ENCODE measurements at places on chromosomes 5 and 9.

DNA sequence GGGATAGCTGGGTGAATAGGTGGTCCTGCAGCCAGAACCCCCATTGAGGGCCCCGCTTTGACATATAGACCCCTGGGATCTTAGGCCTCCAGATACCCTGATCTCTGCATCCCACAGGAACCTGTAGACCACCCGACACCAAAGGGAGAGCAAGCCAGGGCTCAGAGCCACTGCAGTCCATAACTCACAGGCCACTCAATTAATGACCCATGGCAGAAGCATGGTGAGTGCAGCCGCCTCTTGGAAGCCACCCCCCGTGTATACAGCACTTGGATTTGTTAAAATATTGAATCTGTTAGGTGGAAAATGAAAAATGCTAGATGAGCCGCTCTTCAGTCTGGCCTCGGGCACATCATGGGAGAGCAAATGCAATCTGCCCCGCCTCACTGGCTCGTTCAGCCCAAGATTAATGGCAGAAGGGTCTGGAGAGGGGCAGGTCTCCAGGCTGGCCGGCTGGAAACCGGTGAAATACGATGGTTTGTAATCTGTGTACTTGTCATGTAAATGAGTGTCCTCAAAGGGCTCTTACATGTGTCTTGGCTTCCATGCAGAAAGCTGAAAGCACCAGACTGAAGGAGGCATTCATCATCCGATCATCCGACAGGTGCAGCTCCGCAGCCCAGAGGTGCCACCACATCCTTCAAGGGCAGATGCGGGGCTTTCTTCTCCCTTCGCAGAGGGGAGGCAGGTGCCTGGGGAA is 111.3 kb downstream of the OLFM1 start:
- no peak for DNase-seq

- no peak for DNase-seq
These were observed 70.2 kb upstream of the LPCAT1 start for GRCh38 chr5:1593903-1594356.

- no peak for DNase-seq
These were observed 379.2 kb downstream of the CTNND2 start for GRCh38 chr5:11525020-11525419.

GRCh38 chr5:100900142-100900795 is 2.8 kb downstream of the ST8SIA4 start:
- DNase-seq = no peak

GRCh38 chr9:31393240-31393639 is 991.2 kb upstream of the ACO1 start:
- DNase-seq = no peak
